ENCODE measurements at places on chromosomes 6 and 20.
A peak's percentile ranks its signal among the peaks of the same experiment; 100 is the strongest.

DNA sequence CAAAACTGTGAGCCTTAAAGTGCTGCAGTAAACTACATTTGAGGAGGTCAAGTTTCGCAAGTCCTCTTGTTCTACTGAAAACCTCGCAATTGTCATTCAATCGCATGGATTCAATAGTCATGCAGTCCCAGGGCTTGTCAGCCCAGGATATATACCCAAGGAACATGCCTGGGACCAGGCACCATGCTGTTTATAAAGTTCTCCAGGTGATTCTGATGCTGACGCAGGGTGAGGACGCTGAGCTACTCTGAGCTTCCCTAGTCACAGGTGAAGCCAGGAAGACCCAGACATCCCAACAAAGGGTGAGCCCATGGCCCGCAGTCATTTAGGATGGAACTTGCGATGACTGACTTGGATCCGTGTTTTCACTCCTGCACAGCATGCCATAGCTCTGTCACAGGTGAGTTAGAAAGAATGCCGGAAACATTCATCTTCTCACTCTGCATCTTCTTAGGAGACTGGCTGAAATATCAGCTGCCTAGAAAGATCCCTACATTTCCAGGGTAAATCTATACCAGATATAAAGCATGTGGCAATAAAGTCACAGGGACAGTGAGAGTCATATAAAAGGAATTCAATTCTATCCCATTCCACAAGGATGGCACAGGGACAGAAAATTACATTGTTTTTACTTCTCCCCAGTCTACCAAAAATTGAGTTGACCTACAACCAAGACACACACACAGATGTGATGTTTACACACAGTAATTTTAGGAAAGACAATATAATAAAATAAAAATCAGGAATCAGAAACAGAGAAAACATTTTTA, 27.0 kb upstream of the SSTR4 start:
- DNase-seq, result no peak

GRCh38 chr20:32971703-32972161, 32.5 kb downstream of the SUN5 start:
- DNase-seq, result no peak

DNA sequence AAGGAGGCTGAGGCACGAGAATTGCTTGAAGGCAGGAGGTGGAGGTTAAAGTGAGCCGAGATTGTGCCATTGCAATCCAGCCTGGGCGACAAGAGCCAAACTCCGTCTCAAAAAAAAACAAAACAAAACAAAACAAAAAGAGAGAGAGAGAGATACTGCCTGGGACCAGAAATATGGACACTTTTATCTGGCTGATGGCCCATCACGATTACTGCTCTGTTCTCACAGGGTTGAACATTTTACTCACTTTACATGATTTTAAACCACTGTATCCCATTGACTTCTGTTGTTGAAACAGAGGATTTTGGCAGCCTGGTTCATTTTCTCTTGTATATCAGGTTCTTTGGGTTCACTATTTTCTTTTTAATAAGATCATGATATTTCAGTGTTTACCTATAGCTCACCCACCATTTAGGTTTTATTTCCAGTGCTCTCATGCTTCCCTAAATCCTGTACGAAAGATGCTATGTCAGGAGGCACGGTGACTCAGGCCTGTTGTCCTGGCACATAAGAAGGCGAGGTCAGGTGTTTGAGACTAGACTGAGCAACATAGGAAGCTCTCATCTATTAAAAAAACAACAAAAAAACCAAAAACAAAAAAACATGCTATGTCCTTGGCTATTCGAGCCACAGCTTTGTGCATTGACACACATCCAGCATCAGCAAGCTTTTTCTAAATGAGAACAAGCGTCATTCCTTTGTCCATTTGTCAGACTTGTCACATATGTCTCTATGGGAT, 34.5 kb upstream of the RREB1 start:
- DNase-seq, result no peak

- no peak for DNase-seq
These were observed 323.3 kb downstream of the BMP2 start for GRCh38 chr20:7090811-7091210.

DNA sequence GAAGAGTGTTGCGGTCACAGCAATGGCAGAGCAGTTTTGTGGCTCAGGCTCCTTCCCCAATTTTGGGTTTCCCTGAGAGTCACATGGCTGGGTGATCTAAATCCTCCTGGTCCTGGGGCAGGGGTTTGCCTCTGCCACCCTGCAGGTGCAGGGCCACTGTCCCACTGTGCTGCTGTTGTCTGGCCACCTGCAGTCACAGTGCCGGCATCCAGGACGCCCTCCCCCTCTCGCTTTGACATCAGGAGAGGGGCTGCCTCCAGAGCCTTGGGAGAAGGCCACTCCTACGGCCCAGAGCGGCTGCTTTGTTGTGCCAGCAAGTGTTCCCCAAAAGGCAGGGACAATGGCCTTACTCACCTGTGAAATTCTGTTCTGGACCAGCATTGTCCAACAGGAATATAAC, 449.0 kb downstream of the QKI start:
- no peak for DNase-seq

DNA sequence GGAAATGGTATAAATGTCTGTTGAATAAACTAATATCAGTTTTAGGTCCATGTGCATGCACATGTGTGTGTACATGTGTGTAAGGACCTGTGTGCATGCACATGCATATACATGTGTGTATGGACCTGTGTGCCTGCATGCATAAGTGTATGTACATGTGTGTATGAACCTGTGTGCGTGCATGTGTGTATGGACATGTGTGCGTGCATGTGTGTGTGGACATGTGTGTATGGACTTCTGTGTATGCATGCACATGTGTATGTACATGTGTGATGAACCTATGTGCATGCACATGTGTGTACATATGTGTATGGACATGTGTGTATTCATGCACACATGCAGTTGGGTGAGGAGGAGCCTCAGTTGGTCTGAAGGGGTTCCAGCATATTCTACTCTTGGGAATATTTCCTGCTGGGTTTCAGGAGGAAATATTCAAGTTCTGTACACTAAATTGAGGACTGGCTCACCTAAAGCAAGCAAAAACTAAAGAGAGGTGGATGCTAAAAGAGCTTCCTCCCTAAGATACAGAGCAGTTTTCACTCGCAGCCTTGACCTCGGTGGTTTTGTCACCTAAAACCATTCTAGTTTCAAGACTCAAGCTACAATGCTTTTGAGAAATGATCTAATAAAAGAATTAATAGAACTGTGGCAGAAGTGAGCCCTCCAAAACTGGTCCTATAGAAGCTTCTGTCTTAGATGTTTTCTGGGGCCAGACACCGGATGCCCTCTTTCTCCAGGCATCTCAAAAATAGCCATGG, 742.8 kb downstream of the MAFB start:
- no peak for DNase-seq

DNA sequence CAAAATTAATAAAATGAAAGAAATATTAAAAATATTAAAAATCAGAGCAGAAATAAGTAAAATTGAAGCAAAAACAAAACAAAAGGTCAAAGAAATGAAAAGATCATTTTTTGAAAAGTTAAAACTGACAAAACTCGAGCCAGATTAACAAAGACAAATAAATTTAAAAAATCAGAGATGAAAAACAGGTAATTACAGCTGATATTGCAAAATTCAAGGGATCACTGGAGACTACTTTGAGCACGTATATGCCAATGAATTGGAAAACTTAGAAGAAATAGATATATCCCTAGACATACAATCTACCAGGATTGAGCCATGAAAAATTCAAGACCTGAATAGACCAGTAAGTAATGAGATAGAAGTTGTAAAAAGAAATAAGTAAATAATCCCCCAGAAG, 446.2 kb upstream of the EYS start:
- no peak for DNase-seq

DNA sequence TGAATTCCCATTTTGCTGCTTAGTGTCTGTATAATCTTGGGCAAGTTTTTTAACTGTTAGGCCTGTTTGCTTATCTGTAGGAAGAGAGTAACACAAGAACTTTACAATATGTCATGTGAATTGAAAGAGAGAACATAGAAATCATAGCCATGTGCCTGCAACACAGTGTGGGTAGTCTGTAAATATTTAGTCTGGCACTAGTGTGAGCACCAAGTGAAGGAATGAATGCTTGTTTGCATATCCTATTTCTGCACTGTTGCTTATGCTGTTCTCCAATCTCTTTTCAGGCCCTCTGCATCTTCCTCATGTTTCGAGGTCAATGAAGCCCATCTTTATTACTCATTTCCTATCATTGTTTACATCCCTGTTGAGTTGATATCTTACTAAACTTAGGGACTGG, 49.2 kb downstream of the CBFA2T2 start:
- no peak for DNase-seq

DNA sequence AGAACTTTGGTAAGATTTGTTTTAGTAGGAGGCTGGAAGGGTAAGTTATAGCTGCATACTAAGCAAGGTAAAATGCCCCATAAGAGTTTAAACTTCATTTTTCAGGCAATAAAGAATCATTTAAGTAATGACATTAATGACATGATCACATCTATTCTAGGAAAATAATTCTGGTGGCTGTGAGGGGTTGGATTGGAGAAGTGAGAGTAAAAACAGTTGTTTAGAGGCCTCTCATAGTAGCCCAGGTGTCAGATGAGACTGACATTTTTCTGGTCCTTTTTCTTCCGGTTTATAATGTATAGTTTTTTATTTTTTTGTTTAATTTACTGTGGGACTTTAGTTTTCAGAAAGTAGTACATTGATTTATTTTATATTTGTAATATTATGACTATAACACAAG, 40.8 kb downstream of the ITCH start:
- no peak for DNase-seq

- no peak for DNase-seq
These were observed 391.4 kb downstream of the COL12A1 start for GRCh38 chr6:74814440-74814839.

- no peak for DNase-seq
These were observed 42.6 kb downstream of the RBM38 start for GRCh38 chr20:57433657-57434389.

- no peak for DNase-seq
These were observed 40.0 kb upstream of the ADGRF5 start for GRCh38 chr6:46961711-46962110.

DNA sequence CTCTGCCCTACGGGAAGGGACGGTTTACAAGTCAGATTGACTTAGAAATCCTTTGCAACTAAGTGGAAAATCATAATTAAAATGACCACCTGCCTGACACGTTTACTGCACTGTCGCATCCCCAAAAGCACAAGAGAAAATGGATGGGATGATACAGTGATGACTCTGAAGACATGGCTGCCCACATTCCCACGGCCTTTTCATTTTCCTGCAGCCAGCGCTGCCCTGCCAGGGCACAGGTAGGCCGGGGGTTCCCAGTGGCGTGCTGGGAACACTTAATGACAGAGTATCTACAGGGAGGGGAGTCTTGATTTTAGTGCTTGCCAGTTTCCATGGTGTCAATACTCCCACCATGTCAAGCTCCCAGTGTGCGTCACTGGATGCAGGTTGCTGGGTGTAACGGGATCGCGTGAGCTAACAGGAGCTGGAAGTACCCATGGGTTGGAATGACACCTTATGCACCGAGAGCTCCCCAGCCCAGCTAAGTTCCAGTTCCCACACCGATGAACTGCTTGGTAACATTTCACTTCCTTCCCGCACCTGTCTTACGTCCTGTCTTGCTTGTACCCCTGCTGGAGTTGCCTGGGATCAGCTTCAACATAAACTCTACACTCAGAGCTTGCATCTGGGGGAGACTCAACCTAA, 129.0 kb downstream of the ANKRD60 start:
- no peak for DNase-seq

- DNase-seq, result no peak
These were observed 44.6 kb downstream of the JPH2 start for GRCh38 chr20:44142413-44142812.

- peak; percentile 59 for DNase-seq
These were observed 15.4 kb downstream of the GCLC start for GRCh38 chr6:53529324-53530036.

- no peak for DNase-seq
These were observed 444.9 kb upstream of the RNF217 start for GRCh38 chr6:124517339-124517738.

GRCh38 chr20:22567944-22568871, 16.2 kb downstream of the FOXA2 start:
- DNase-seq, result no peak

DNA sequence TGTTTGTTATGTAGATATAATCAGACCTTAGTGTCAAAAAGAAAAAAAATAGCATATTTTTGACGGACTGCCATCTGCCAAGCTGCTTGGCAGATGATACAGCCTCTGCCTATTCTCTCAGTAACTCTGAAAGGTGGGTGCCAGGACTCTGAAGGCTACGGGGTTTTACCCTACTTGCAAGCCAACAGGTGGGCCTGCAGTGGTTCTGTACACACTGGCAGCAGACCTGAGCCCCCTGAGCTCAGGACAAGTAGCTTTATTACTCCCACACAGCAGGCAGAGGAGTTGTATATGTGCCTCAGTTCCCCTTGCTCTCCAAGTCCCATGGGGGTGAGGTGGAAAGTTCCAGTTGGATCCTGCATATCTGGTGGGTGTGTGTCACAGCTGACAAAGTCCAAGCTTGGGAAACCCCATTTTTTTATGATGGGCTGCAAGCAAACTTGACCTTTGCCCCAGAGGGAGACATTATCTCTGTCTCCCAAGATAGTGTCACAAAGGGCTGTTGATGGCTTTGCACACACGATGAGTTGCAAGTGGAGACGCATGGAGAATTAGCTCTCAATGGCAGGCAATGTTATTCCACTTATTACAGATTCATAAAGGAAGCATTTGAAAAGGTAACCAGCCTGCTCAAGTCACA, 20.5 kb upstream of the AFDN start:
- DNase-seq, result no peak

- no peak for DNase-seq
These were observed 278.5 kb upstream of the MARCKS start for GRCh38 chr6:113578691-113579090.

DNA sequence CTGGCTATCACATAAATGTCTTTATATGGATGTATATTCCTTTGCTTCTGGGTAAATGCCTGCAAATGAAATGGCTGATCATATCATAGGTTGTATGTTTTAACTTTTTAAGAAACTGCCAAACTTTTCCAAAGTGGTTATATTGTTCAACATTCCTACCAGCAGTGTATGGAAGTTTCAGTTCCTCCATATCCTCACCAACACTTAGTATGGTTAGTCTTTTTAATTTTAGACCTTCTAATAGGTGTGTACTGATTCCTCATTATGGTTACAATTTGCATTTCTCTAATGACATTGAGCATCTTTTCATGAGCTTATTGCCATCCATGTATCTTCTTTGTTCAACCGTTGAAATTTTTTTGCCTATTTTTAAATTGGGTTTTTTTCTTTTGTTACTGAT, 155.4 kb downstream of the ZFAND3 start:
- DNase-seq, result no peak

- DNase-seq, result no peak
These were observed 36.5 kb upstream of the MPC1 start for GRCh38 chr6:166419286-166419685.

GRCh38 chr6:167762259-167762962, 64.3 kb upstream of the AFDN start:
- no peak for DNase-seq

DNA sequence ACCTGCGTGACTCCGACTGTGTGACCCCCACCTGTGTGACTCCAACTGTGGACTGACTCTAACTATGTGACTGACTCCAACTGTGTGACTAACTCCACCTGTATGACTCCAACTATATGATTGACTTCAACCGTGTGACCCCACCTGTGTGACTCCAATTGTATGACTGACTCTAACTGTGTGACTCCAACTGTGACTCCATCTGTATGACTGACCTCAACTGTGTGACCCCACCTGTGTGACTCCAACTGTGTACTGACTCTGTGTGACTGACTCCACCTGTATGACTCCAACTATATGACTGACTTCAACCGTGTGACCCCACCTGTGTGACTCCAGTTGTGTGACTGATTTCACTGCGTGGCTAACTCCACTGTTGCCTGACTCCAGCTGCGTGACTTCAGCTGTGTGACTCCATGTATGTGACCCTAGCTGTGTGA, 38.6 kb downstream of the SYNJ2 start:
- no peak for DNase-seq

Data from erythroblast (primary cell).